ENCODE measurements at places on chromosomes 16 and 17.

DNA sequence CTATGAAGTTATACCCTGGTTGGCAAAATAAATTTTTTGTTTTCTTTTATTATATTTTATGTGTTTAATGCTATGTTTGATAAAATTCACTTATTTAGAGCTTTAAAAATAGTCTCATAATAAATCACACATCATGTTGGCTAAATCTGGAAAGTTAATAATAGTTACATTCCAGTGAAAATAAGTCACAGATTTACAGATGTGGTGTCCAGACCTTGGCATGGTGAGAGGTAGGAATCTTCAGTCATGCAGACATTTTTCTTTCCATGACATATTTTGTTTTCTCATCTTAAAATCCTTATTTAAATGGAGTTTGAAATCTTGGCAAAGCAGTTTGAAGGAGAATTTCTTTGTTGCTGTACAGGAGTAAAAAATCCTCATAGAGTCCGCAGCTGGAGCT, 48.1 kb upstream of the GOSR1 start:
- DNase-seq: no peak

DNA sequence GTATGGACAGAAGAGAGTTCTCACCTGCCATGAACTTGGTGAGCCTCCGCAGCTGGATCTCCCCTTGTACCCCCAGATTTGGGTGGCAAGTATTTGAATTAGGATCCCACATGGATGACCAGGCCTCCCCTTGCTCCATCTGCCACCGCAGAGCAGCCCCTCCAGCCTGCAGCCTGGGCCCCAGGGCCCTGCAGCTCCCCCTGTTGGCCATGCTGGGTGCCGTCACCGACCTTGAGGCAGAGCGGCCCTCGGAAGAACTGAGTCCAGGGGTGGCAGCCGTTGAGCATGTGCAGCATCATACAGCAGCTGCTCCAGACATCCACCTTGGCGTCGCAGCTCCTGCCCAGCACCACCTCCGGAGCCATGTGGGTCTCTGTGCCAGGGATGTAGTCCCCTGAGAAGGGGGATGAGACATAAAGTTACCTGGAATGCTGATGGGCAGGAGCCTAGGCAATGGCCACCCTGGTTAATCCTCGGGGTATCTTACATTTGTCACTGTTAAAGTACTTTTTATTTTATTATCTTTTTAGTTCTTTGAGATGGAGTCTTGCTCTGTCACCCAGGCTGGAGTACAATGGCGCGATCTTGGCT, 9.0 kb upstream of the SPATA32 start:
- DNase-seq: no peak

DNA sequence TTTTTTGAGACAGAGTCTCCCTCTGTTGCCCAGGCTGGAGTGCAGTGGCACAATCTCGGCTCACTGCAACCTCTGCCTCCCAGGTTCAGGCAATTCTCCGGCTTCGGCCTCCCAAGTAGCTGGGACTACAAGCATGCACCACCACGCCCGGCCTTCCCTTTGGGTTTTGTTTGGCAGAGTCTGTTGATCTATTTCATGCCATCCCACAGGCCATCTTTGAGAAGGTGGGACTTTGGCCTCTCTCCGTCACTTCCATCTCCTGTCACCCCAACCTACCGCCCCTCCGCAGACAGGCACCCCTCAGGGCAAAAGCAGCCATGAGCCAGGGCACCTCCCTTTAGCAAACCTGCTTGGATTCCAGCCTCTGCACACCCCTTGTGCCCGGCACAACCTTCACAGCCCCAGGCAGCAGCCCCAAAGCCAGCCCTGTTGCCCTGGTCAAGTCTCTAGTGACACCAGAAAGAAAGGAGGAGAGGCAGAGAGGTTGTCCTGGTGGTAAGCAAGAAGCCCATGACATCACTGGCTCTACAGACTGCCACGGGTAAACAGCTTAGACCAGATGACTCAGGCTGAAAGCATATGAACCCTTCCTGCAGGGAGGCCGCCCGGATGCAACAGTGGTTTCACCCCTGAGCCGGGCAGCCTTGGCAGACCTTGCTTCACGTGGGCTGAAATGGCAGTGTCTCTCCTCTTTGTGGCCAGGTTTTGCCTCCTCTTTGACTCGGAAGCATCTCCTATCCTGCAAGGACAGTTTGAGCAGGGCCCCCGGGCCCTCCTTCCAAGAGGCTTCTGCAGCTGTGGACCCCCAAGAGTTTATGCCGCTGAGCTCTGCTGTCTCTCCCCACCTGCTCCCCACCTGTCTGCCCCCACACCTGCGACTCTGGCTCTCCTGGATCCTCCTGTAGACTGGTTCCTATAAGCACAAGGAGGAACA, 8.1 kb upstream of the TIMP2 start:
- no peak for DNase-seq

DNA sequence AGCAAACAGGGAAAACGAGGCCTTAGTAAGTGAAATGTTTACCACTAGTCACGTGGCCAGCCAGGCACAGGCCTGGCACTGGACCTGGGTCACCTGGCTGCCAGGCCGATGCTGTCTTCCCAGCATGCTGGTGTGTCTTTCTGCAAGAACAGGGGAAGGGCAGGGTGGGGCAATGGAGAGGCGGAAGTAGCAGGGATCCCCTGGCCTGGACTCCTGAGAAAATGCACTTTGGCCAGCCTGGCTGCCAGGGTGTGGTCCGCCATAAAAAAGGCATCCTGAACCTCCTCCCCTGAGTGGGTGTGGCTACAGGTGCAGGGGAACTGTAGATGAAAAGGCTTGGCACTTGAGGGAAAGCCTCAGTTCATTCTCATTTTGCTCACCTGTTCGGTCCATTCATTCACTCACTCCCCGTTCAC, 1.0 kb upstream of the ANKRD40CL start:
- no peak for DNase-seq

DNA sequence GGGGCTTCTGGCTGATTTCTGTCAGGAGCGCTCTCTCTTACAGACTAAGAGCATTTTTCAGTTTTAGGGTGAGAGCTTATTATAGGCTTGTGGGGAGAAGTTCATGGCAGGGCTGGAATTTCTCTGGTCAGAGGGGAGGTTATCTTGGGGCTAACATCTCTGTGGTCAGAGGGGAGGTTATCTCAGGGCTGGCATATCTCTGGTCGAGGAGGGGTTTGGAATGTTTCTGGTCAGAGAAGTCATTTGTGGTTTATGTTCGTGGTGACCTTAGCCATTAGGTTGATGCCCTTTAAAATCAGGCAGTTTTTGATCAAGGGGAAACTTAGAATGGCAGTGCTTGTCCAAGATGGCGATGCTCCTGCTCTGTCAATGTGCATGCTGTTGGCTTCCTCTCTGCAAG, 10.8 kb upstream of the USP31 start:
- no peak for DNase-seq

- no peak for DNase-seq
These were observed 5.5 kb downstream of the TMEM132E start for GRCh38 chr17:34584805-34585416.

DNA sequence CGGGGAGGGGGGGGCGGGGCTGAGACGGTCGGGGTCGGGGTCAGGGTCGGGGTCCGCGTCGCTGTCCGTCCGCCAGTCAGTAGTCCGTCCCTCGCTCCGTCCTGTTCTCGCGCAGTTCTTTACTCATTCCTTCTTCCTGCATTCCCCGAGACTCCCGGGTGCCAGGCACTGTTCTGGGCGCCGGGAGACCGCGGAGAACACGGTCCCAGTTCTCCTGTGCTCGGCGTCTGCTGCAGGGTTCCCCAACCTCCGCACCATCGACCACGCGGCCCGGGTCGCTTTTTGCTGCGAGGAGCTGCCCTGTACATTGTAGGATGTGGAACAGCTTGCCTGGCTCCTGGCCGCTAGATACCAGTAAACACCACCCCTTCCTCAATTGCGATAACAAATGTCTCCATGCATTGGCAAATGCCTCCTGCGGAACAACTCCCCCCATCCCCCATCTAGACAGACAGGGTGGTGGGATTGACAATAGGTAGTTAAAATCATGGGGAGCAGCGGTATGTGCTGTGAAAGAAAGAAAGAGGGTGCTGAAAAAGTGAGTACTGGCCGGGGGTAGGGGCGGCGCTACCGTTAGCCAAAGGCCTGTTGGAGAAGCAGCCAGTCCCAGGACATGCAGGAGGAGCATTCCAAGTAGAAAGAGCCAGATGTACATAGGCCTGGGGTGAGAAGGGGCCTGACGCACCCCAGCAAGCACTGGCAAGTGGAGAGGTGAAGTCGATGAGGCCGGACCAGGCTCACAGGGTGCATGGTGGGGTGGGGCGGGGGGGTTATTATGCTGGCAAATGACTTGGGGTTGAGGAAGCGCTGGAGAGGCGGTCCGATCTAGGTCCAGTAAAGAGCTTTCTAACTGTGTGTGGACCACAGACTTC, 631 bp downstream of the TRAF7 start:
- no peak for DNase-seq

GRCh38 chr17:78537217-78537860, 39.9 kb downstream of the DNAH17 start:
- no peak for DNase-seq

GRCh38 chr16:23705517-23705902, 7.5 kb downstream of the ERN2 start:
- DNase-seq: no peak

DNA sequence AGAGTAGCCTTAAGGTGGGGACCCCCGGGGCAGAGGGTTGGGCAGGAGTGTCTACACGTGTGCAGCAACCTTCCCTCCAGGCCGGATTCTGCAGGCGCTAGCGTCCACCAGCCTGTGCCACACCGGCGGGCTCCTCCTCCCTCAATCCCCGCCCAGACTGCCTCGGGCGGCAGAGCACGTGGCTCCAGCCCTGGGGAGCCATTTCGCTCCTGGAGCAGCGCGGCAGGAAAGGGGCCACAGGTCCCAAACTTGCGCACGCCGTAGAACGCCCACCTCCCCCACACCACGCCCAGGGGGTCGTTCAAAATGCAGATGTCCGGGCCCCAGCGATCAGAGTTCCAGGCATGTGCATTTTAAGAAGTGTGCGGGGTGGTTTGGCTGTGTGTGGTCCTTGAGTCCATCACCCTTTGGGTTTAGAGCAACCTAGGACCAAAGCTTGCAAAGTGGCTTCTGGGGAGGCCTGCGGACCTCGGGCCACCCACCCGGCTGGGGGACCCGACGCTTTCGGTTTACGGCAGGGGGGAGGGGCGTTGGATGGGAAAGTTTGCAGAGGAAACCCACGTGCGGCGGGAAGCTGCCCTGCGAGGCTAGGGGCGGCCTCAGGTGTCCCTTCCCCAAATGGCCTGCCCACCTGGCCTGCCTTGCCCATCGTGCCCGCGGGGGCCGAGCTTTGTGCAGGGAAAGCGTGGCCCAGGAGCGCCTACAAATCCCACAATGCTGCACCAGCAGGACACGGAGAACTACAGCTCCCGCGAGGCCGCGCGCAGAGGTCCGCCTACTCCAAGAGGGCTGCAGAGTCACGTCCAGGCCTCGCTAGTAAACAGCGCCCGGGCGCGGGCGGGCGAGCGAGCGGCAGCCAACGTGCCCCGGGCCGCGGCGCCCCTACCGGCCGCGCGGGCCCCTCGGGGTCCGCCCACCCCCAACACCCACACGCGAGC, 1.4 kb downstream of the TFAP4 start:
- DNase-seq: peak; percentile 91

- no peak for DNase-seq
These were observed 1.4 kb upstream of the CA4 start for GRCh38 chr17:60148373-60148772.

GRCh38 chr16:588639-588888, 1.3 kb upstream of the RAB40C start:
- DNase-seq: no peak

DNA sequence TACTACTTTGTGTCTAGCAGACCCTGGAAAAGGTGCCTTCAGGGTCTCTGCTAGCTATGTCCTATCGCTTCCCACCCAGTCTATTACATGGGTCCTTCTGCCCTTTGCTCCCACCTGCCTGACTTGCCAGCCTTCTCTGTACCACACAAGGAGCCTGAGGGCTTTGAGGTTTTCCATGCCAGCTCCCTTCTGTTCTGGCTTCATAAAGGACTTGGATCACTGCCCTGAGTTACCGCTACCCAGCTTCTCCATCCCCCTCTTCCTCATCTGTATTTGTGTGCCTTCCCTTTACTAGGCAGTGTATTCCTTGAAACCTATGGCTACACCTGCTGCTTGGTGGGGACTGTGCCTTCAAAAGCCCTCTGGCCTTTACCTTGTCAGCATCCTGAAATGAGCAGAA, 19.6 kb upstream of the LLGL1 start:
- no peak for DNase-seq

GRCh38 chr16:56789360-56789759, 59.4 kb downstream of the NUP93 start:
- DNase-seq: peak; percentile 55

DNA sequence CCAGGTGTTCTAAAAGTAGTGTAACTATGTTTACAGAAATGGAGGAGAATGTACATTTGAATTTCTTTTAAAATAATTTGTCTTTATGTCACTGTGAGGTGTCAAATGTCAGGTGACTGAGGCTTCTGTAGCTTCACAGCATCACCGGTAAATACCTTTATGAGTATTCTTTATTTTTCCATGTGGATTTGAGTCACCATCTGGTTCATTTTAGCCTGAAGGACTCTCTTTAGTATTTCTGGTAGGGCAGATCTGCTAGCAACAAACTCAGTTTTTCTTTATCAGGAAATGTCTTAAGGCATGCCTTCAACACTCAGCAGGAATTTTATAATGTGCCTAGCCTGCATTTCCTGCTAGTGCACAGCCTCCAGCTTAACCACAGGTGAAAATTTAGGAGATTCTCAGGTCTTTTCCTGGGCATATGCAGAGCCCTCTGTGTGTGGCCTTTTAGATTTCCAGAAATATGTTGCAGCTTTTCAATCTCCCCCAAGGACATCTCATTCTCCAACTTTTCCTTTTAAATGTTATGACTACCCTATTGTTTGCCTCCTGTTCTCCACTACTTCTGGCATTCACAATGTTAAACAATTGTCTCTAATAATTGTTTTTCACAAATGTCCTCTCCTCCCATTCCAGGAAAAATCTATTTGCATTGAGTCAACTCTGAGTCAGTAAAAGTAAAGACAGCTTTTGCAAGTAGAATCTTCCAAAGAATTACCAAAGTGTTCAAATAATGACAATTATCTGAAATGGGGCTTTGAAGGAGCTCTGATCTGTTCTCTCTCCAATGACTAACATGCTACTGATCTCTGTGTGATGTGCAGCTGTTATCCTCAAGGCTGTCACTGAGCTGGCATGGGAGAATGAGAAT, 239.4 kb upstream of the CPHXL start:
- DNase-seq: no peak

DNA sequence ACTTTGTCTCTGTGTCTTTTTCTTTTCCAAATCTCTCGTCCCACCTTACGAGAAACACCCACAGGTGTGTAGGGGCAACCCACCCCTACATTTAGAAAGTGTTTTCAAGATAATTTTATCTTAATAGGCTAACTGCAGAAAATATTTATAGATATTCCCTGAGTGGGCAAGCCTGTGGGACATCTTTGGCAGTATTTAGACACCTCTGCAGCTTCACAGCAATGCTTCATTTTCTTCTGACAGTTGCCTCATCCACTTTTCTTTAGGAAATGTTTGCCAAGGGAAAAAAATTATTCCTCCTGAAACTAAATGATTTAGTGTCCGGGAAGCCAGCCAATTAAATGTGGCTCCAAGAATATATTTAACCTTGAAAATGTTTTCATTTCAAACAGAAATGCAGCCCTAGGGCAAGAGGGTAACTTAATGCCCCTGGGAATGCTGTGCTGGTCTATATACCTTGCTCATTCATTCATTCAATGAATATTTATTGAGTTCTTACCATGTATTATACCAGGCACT, 290.4 kb downstream of the ABCC12 start:
- no peak for DNase-seq
